ENCODE measurements at places on chromosomes 7 and 10.

DNA sequence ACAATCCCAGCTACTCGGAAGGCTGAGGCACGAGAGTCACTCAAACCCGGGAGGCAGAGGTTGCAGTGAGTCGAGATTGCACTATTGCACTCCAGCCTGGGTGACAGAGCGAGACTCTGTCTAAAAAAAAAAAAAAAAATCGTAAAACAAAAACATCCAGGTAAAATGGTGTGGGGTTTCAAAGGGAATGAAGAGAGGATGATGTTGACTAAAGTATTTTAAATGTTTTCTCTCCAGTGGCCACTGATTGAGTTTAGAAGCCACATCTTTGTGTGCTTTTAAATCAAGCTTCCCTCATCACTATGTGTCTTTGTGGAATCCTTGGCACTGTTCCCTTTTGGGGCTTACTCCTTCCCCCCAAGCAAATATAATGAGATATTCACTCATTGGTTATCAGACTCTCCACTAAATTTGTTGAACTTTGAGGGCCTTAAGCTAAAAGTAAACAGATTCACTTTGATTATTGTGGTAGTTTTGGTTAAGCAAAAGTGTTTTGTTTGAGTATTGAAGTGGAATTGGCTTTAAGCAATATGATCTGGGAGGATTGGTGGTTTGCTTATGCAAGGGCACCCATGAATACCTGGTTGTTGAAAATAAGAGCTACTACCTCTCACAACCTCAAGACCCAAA is 162.9 kb downstream of the CDK14 start:
- DNase-seq: no peak

DNA sequence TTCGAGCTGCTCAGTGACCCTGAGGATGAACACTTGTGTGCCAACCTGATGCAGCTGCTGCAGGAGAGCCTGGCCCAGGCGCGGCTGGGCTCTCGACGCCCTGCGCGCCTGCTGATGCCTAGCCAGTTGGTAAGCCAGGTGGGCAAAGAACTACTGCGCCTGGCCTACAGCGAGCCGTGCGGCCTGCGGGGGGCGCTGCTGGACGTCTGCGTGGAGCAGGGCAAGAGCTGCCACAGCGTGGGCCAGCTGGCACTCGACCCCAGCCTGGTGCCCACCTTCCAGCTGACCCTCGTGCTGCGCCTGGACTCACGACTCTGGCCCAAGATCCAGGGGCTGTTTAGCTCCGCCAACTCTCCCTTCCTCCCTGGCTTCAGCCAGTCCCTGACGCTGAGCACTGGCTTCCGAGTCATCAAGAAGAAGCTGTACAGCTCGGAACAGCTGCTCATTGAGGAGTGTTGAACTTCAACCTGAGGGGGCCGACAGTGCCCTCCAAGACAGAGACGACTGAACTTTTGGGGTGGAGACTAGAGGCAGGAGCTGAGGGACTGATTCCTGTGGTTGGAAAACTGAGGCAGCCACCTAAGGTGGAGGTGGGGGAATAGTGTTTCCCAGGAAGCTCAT is 1.1 kb downstream of the DDIT4 start:
- DNase-seq: no peak

- no peak for DNase-seq
Observed at GRCh38 chr10:24744946-24745345, 21.3 kb upstream of the ARHGAP21 start.

- DNase-seq: no peak
Observed at GRCh38 chr7:12909483-12909882, 222.1 kb downstream of the ARL4A start.

- no peak for DNase-seq
Observed at GRCh38 chr10:77601488-77601887, 36.1 kb downstream of the KCNMA1 start.

GRCh38 chr7:46054272-46054671 is 133.2 kb upstream of the IGFBP3 start:
- no peak for DNase-seq

DNA sequence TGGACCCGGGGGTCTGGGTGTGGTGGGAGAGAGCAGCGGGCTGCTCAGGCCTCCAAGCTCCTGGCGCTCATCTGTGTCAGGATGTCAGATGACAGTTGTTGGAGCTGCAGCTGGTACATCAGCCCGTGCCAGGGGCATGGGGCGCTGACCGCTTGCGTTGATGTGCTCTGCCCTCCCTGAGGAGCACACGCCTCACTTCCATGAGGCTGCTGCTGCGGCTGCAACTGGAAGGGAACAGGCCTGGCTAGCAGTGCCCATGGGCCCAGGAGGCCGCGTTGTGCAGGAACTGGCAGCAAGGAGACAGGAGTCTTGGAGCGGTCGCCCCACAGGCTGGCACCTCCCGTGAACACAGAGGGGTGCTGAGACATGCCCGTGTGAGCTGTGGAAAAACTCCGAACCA is 361.3 kb upstream of the MKI67 start:
- no peak for DNase-seq

DNA sequence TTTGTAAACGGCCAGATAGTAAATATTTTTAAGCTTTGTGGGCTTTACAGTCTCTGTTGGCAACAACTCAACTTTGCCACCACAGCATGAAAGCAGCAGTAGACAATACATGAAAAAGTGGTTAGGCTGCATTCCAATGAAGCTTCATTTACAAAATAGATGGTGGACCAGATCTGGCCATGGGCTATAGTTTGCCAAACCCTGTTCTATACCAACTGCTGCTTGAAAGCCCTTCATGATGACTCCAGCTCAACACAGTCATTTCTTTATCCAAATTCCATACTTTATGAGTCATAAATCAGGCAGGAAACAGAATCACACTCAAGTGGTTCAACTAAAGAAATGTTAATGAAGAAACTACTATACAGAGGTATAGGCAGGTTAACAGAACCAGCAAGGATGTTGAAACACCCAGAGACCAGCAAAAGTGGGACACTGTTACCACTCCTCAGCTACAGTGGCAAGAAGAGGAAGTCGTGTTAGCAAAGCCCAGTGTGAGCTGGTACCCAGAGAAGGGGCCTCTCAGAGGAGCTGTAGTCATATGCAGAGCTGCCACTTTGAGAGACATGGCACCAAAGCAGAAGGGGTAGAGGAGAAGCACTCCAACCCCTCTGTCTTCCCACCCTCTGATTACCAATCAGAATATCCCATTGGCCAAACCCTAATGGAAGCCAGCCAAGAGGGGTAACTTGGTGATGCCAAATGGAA is 72.5 kb downstream of the PRLHR start:
- DNase-seq: no peak

DNA sequence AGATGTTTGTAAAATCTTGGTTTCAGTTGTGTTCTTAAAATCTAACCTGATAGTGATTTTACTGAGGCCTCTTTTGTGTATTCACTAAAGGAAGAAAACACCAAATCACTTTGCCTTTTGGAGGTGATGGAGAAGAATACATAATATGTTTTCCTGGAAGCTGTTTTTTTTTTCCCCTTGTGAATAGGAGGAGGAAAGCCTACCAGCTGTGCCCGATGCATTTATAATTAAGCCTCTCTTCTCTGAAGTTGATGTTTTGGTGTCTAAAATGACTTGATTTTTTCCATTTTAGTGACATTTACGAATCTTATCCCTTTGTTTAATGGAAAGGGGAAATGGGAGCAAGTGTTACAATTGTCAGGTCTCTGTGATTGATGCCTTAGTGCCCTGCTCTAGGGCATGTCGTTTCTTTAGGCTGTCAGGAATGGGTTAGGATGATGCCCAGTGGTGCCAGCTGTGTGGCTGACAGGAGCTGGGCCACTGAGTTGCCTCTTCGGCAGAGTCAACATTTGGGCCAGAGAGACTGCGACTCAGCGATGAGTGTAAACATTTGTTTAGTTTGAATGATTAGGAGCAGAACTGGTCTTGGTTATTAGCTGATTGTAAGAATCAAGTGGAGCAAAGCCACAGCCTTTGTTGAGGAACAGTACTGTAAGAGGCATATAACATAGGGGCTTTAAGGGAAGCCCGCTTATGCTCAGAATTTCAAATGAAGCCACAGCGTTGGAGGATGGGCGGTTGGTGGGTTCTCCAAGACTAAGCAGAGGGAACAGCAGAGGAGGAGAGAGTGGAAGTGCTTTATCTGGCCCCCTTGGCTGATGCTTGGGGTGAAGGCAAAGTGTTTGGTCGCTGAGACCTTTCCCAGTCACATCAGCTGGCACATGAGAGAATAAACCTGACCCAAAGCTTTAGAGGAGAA is 81.6 kb downstream of the CDK14 start:
- no peak for DNase-seq

GRCh38 chr10:77290528-77291155 is 347.0 kb downstream of the KCNMA1 start:
- peak; percentile 67 for DNase-seq

DNA sequence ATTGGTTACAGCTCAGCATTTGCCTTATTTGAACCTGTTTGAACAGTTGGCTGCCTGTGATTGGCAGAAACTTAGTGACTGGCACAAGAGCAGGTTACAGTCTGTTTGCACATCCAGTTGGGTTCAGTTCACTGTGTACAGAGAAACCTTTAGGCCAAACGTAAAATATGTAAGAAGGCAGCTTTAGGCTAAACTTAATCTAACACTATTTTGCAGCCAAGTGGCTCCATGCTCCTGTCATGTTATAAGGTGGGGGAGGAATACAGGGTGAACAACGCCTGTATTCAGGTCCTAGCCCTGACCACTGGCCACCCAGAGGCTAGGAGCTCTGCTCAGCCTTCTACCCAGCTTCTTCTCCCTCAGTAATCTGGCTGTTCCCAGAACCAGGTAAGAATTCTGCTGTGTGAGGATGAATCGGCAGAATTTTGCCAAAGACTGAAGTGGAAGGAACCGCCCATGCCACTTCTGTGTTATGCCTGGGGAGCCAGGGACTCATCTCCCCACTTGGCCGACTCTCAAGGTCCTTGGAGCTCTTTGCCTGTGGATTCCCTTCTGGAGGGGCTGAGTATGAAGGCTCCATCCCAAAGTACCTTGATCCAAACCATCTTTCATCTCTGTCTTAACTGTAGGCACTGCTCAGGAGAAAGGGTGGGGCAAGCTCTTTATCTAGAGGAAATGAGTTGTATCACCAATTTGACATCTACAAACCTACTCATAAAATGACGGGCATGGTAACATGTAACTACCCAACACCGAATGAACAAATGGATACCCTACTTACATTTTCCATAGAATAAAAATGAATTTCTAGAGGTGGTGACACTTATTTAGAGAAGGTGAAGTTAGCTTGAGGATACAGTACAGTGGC is 164.4 kb upstream of the NAMPT start:
- DNase-seq: no peak

DNA sequence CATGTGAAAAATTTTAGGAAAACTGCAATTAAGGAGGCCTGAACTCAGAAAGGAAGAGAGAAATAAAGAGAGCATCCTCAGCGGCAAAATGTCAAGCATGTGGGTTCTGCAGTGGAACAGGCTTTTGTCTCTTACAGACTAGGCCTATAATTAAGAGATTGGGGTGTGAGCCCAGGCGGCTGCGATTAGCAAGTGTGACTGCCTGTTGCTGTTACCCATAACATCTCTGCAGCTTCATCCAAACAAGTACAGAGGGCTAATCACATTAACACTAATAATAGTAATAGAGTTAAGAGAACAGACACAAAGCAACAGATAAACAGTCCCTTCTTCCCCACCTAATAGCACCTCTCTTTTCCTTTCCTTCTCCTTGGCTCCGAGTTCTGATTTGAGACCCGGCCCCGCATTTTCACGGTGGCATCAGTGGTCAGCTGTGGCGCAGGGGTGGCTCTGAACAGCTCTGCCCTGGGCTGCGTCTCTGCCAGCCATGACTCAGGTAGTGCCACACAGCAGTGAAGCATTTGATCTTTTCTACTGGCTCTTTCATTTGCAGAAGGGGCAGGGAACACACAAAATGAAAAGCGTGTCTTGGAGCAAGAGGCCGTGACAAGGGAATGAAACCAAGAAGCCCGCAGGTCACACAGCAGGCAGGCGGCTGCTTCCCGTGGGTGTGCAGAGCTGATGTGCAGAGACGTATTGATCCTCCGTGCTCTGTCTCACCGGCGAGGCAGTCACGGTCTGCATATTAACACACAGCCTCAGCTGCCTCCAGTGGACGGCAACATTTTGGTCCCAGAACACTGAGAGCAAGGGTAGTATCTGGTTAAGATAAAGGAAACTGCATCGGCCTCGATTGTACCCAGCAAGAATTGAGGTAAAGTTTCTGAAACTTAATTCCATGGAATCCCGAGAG is 103.1 kb downstream of the KLF6 start:
- no peak for DNase-seq

GRCh38 chr7:41695661-41696322 is 7.1 kb downstream of the INHBA start:
- peak; percentile 67 for DNase-seq

DNA sequence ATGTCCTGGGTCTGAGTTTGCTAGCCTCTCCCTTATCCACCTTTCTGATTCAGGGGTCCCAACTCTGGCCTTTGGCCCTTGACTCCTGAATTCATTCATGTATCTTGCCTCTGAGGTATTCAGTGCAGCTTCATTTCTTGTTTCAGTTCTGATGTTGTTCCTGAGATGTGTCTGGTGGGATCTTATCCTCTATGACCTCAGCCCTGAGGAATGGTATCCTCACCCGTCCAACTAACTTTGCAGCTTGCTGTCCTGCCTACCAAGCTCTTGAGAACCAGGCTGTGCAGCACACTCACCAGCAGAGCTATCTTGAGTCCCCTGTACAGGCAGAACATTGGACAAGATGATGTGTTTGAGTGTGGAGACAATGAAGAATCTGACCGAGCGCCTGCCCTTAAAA is 13.8 kb downstream of the SUFU start:
- DNase-seq: no peak

- DNase-seq: peak; percentile 31
Observed at GRCh38 chr7:149690688-149691446, 82.5 kb downstream of the ZNF467 start.

DNA sequence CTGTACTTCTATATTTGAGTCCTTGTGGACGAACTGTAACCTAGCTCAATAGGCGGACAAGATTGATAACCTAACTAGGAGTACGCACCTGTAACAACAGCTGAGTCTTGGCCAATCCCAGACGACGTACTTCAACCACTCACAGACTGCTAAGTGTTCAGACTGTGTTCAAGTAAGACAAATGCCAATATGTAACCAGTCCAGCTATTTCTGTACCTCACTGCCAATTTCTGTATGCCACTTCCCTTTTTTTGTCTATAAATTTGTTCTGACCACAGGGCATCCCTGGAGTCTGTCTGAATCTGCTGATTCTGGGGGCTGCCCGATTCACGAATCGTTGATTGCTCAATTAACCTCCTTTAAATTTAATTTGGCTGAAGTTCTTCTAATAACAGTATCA is 32.2 kb downstream of the HACD1 start:
- no peak for DNase-seq

DNA sequence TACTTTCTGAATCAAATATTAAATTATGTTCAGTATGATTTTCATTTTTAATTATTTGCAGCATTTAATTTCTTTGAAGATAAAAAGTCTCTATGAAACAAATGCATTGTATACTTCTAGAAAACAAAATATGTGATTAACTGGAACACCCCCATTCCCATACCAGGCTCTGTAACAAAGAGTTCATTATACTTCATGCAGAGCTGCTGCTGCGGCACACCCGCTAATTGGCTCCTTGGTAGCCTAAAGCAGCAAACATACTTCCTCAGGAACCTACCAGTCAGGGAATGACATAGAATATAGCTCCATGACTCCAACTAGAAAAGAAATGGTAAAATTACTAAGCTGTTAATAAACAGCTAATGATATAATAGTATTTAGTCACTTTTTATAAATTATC is 19.3 kb downstream of the RAB11FIP2 start:
- no peak for DNase-seq

All from stromal cell of bone marrow (primary cell).